ENCODE measurements at places on chromosomes 1 and 21.
A peak's percentile ranks its signal among the peaks of the same experiment; 100 is the strongest.

- DNase-seq, result no peak
Measured at GRCh38 chr1:34663031-34663430, 91.8 kb upstream of the GJB5 start.

- DNase-seq, result no peak
Measured at GRCh38 chr1:37393173-37394120, 80.9 kb upstream of the ZC3H12A start.

GRCh38 chr1:177351361-177352108 is 180.8 kb downstream of the BRINP2 start:
- DNase-seq, result no peak

DNA sequence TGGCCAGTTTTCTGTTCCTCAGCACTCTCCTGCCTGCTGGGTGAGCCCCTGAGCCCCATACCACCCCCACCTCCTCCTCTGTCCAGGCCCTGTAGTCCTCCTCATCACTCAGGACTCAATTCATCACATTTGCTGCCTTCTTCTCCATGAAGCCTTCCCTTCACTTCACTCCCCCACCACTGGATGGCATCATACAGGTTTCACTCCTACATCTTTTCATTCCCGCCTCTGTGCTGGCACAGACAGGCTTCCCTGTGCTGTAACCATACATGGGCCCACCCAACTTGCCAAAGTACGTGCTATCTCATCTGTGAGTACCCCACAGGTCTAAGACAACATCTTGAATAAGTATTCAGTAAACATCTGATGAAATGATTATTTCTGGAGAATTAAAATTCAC is 56.9 kb downstream of the SLC45A1 start:
- peak; percentile 45 for DNase-seq

DNA sequence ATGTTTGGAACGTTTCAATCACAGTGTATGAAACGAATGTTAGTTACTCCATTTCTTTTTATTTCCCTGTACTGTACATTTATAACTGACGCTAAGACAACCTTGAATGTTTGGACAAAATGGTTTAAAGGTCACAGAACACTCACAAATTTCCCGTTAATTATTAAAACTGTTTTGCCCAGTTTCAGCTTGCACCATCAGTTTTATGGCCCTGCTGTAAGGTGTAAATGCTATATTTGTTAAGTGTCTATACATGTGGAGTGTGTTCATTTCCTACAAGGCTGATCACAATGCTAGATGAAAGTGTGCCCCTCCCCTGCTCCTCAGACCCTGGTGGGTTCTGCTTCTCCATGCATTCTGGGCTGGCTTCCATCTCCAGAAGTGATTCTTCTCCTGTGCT is 57.9 kb upstream of the ETS2 start:
- DNase-seq, result no peak

DNA sequence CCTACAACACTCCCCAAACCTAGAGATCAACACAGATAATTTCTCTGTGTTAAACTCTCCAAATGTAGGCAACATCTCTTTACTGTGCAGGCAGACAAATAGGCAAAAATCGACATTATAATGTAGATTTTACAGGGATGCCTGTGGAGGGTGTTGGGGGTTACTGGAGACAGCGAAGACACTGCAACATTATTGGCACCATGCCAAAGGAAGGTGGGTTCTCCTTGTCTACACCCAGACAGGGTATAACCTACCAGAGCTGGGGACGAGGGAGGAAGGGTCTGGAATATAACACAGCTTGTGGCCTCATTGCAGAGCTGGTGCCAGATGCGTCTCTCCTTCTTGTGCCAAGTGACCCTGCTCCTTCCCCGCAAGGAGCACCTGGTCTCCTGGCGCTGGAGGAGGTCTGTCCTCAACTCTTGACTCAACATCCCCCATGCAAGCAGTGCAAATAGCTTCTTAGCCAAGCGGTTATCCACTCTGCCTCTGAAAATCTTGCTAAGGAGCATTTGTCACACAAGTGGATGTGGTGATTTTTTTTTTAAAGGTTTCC is 404.0 kb downstream of the PRDM2 start:
- no peak for DNase-seq

GRCh38 chr1:231319080-231319479 is 18.6 kb downstream of the EXOC8 start:
- DNase-seq, result no peak

DNA sequence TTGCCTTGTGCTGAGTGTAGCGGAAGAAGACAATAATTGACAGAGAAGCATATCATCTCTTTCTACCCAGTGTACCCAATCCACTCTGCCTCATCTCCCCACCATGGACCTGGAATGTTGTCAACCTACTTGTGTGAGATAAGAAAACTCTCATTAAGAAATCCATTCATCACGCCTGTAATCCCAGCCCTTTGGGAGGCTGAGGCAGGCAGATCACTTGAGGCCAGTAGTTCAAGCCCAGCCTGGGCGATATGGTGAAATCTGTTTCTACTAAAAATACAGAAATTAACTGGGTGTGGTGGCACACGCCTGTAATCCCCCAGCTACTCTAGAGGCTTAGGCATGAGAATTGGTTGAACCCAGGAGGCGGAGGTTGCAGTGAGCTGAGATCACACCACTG is 209.6 kb downstream of the PBX1 start:
- no peak for DNase-seq

- no peak for DNase-seq
Measured at GRCh38 chr1:114468710-114469468, 42.1 kb downstream of the TRIM33 start.

DNA sequence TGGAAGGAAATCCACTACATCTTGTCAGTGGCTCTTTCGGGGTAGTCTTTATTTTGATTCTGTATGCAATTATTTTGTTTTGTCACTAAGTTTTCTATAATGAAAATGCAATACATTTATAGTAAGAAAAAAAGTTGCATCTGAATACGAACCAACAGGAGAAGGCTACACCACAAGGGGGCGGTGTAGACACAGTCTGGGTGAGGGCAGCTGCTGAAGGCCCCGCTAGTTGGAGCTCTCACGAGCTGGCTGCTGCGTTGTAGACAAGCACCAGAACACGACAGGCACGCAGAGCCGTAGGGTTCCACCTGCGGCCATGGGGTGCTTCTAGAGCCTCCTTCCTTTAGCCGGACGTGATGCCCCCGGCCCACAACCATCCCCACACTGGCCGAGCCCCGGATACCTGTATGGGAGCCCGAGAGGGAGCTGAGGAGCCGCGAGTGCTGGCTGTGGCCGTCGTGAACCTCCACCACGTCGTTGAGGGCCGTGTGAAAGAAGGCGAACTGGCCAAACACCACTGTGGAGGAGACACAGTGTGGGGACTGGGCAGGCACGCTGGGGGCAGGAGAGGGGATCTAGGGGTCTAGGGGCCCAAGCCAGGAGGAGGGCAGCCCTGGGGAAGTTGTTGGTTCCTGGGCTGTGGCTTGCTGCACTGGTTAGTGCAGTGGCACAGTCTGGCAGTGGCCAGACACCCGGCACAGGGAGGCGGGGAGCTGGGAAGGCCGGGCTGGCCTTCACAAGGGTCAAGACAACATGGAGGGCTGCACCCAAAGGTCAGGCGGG is 160.8 kb downstream of the ZSCAN20 start:
- peak; percentile 89 for DNase-seq

Measured in stimulated activated CD4-positive, alpha-beta T cell treated with anti-CD3 and anti-CD28 coated beads, Interleukin-4, amount 100 ng/mL, for 24 hours (primary cell).